ENCODE measurements at places on chromosomes 11 and 22.

GRCh38 chr11:130106381-130106780 is 36.7 kb downstream of the APLP2 start:
- no peak for DNase-seq

DNA sequence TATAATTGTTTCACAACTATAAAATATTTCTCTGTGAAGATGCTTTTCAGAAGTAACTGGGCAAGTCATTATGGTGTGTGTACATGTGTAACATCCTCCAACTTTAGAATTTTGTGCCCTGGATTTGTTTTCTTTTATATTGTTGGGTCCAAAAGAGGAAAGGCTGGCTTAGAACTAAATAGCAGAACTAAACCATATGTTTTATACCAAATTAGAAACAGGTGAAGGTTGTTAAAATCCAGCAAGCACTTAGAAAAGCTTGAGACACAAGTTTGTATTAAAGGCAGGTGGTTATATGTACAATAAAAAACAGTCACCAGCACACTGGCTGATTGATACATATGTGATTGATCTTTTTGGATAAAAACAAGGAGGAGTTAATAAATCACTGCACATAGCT is 158.5 kb downstream of the WNT11 start:
- no peak for DNase-seq

DNA sequence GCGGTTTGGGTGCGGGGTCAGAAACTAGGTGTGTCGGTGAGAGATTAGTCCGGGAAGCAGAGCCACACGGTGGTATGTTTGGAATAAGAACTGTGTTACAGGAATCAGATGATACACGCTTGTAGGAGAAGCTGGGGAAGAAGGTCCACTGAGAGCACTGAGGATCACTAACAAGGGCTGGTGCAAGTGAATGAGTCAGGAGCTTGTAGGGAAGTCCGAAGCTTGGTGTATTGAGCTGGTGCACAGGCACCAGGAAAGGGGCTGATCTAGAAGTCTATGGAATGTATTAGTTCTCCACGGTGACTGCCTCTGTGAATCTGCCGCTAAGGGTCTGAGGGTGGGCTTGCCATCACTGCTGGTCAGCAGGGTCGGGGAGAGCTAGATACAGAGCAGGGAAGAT is 18.8 kb upstream of the GRK3 start:
- DNase-seq = no peak

DNA sequence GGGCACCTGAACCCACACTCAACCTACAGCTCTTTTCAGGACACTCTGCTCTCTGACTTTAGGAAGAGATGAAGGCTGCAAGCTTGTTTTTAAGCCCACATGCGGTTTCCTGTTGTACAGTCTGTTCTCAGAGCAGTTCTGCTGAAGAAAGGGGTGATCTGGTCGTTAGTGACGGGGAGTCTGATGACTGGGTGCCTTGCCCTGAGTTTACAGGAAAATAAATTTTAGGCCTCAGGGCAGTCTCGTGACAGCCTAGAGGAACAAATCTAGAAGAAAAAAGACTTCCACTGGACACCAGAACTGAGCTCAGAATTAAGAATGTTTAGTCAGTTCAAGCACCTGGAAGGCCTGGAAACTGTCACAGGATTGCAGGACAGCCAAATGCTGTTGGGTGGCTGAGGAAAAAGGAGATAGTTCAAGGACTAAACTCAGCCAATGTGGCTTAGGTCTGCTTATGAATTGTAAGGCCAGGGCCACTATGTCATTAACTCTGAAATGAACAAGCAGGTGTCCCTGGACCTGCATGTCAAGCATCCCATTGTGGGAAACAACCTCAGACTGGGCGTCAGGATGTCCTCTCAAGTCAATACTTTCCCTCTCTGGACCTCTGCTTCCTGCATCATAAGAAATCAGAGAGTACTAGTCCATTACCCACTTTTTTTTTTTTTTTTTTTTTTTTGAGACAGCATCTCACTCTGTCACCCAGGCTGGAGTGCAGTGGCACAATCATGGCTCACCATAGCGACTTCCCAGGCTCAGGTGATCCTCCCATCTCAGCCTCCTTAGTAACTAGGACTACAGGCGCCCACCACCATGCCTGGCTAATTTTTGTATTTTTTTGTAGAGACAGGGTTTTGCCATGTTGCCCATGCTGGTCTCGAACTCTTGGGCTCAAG is 5.7 kb downstream of the PIK3IP1 start:
- DNase-seq = no peak

DNA sequence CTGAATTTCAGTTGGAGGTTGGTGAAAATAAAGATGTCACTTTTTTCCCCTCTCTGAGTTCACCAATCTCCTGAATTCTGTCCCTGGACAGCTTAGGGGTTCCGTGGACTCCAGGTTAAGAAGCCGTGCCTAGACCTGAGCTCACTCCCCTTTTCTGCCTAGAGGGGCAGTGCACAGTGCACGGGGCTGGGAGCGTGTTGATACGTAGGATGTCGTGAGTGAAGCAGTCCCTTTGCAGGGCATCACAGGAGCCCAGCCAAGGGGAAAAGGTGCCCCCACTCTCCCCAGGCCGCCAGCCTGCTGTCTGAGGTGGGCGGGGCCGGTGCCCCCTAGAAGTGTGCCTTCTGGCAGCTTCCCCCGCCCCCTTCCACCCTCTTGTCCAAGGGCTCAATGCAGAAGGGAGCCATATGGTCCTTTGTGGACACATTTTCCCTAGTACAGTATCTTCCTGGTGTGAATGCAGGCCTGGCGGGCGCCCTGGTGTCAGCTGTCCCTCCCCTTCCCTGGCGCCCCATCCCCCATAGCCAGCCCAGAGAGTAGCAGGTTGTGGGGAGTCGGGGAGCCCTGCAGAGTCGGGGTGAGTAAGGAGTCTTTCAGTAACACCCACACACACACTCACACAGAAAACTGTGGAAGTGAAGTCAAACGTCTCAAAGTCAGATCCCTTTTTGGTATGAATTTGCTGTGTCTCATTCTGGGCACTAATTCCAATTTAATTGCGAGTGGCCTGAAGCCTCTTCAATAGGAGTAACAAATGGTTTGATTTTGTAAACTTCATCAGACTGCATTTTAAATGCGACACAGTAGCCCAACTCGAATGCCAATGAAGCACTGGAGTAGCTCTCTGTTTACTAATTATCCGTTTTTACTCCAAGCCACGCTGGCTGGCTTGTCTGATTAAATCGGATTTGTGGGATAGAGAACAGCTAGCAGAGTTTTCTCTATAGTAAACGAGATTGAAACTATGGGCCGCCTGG is 67.5 kb upstream of the NNMT start:
- DNase-seq = no peak

DNA sequence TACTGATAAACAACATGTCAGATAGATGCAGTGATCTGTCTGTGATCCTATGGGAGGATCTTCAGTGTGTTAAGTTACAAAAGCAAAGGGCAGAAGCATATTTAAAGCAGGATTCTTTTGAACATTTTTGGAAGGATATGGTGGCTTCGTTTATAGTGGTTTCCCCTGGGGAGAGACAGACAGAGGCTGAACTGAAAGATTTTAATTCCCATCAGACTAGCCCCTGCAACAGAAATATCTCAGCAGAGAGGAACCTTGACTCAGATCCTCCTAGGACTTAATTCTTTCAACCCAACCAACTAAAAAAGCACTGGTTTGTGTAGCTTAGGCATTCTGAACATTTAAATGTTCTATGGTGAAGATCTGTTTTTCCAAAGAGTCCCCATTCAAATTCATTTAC is 5.7 kb downstream of the CLTCL1 start:
- DNase-seq = no peak

DNA sequence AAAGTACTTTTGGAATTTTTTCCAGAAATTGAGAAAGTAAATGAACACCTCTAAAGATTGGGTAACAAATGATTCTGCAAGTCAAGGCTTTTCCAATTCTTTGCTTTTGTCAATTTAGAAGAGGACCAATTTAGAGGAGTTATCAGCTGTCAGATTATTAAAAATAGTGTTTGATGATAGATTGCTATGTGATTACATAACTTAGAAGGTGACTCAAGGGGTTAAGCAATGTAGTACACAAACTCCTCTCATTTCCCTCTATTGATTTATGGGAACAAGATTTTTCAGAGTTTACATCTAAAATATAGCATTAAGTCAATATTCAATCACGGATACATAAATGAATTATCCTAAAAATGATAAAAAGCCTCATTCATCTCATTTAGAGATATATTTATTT is 70.3 kb downstream of the INSC start:
- DNase-seq = no peak

GRCh38 chr11:19164230-19164855 is 37.4 kb downstream of the CSRP3 start:
- no peak for DNase-seq

DNA sequence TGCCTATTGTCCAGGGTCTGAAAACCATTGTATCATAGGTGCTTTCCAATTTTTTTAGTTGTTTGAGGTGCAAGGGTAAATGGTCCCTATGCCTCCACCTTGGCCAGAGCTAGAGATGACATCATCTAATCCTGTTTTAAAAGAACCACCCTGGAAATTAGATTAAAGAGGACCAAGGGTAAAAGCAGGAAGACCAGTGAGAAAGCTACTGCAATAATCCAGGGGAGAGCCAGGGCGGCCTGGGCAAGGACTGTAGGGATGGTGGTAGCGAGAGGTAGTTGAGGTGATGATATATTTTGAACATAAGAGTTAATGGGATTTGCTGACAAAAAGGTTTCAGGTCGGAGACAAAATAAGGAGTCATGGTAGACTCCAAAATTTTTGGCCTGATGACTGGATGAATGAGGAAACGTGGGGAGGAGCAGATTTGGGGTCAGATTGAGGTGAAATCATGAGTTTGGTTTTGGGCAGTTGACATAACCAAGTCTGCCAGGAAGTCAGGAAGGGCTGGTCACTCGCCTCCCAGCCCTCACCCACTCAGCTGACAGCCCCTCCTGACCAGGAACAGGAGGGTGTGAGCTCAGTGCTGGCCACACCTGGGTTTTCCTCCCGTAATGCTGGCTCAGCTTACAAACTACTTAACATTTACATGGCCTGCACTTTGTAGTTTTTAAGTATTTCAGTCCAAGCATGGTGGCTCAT is 23.0 kb downstream of the SCN4B start:
- DNase-seq = no peak

DNA sequence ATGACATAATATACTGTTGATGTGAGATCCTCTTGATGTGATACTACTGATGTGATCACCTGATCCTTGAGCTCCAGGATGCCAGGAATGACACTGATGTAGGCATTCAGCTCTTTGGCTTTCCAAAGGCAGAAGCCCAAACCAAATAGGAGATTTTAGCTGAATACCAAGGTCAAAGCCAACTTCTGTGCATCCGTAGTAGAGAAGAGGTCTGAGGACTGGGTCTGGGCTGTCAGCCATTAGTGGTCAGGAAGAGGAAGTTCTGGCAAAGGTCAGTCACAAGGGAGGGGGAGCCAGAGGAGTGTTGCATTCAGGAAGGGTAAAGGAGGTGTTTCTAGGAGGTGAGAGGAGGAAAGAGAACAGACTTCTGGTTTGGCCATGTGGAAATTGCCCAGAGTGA is 53.4 kb upstream of the PARVG start:
- no peak for DNase-seq

DNA sequence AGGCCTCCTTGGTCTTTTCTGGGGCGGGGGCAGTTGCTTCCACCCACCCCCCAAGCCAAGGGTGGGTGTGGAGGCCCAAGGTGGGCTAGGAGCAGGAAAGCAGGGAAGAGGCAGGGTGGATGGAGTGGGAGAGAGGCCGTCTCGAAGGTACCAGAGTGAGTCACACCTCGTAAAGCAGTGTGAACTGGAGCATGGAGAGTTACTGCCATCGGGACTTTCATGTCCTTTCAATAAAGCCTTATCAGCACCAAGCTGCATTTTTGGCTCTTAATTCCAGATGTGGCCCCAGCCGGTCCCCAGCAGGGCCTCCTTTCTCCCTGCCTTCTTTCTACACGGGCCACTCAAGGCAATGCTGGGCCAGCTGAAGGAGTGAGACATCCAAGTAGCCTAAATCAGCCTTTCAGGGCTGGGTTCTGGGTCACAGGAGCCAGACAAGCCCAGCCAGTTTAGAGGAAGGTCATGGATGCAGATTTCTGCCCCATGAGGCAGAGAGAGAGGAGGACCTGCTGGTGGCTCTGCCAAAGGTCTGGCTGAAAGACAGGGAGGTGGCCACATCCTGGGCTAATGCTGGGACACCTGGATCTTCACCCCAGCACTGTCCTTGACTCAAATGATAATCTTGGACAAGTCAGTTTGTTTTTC is 59.0 kb upstream of the CD82 start:
- no peak for DNase-seq

- DNase-seq = peak; percentile 46
These were observed 73.8 kb downstream of the FAM76B start for GRCh38 chr11:95715777-95716241.

DNA sequence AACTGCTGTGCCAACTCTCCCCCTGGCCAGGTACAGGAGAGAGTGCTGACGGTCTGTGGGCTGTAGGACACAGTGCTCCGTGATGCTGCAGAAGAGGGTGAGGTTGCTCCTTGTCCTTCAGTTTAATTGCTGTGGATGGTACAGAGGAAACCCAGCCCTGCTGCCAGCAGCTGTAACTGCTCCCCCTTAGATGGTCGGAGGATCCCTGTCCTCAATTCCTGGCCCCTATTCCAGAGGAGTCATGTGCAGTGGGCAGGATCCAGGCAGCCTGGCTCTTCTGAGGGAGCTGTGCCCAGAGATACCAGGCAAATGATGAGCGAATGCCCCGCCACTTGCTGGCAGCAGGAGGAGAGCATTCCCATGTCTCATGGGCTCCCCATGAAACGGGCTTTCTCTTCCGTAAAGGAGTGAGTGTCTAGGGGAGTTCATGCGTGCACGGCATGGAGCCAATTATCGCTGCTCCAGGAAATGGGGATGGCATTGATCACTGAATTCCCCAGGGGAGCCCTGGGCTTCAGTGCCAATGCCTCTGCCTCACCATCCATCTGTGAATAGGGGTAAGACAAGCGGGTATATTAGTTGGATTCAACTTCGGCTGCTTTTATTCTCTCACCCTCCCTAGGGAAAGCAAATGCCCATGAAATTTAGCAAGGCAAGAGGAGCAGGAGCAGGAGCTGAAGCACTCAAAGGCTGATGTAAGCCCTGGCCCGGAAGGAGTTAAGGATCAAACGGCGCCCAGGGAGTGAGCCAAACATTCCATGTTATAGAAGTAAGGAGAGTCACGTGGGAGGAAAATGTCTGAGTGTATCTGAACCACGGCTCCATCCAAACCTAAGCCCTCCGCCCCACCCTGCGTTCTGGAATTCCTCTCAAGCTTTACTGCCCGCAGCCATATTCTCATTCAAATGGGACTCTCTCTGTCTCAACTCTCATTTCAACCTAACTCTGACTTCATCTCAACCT is 51.0 kb upstream of the CSNK2A3 start:
- DNase-seq = no peak

DNA sequence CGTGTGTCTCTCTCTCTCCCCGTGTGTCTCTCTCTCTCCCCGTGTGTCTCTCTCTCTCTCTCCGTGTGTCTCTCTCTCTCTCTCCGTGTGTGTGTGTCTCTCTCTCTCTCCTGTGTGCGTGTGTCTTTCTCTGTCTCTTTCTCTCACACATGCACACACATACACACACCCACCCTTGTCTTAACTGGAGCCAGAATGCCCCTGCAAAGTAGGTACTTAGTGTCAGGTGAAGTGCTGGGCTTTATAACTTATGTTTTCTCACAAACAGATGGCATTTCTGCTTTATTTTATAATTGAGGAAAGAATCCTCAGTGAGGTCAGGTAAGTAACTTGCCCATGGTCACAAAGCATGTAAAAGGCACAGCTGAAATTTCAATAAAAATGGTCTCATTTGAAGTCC is 106.0 kb downstream of the CSNK2A3 start:
- no peak for DNase-seq
